ENCODE measurements at places on chromosomes 12 and 14. TPM values are rescaled to one million over a fixed set of nuclear protein-coding genes. Genes with fewer than 3 reads are reported as not detected.

RFLNA gene
- total RNA-seq, result not detected

BDKRB2 gene
- 0.08 TPM for total RNA-seq

- DNase-seq, result no peak
These were observed 66.7 kb upstream of the PNMA1 start for GRCh38 chr14:73780896-73781295.

- DNase-seq, result no peak
These were observed 135.5 kb upstream of the CDKN3 start for GRCh38 chr14:54261283-54261682.

Data from activated naive CD4-positive, alpha-beta T cell treated with anti-CD3 and anti-CD28 coated beads, Interleukin-2, amount 50 U/mL, for 72 hours (primary cell).